ENCODE measurements at places on chromosomes 3 and 15.
A peak's percentile ranks its signal among the peaks of the same experiment; 100 is the strongest.

- no peak for DNase-seq
Measured at GRCh38 chr3:191290311-191291025, 38.7 kb upstream of the CCDC50 start.

DNA sequence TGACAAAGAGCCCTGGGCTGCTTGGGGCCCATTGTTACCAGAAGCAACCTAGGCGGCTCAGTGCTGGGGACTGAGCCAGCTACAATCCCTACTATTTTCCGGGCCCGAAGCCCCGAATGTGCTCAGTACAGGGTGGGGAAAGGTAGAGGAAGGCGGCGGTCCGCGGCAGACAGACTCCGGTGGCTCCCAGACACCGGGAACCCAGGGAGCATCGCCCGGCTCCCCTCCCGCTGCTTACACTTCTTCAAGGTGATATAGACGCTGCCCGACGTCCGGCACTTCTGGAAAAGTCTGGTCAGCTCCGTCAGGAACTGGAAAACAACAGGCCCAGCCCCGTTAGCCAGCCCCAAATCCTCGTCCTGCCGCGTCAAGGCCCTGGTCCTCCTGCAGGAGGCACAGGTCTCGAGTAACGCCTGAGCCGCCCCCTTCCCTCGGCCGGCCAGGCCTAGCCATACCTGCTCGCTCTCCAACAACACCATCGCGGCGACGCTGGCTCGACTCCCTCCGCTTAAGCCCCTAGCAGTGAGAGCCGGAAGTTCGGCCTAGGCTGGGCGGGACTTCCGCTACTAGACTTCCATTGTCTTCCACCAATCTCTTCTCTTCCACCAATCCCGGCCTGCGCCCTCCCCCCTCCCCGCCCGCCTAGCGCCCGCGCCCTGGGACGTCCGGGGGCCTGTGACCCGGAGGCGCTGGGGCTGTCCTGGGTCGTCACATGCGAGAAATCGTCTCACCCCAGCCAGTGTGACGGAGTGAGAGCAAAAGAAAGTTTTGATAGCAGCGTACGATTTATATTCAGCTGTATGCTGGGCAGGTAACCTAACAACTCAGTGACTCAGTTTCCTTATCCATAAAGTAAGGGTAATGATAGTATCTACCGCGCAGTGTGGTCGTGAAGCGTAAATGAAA, at the start of gene SRP14:
Gene SRP14 (minus strand): TSS at position 544 of the 906 bp plus-strand sequence. CDS start 65 bp downstream, at position 479.
- DNase-seq = peak; percentile 97

GRCh38 chr3:190514413-190515153, 698 bp downstream of the IL1RAP start:
- DNase-seq = peak; percentile 57

DNA sequence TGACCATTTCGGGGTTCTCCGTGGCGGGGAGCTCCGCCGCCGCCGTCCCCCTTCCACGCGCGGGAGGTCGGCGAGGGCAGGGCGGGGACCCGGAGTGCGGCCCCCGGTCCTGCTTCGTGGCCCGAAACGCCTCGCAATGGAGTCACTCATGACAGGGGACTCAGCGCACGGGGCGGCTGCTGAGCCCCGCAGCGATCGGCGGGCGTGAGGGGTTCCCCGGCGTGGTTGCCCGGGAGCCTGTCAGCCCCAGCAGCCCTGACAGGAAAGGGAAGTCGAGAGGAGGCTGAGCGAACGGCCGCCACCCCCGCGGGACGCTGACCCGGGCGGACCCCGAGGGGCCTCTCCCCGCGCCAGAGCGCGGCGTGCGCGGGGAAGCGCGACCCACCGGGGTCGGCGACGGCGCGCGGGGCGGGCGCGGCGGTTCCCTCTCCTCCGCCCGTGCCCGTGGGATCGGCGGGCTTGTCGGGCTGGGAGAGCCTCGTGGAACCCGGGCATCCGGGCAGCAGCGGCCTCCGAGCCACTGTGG, 564 bp upstream of the PIGZ start:
- DNase-seq = peak; percentile 50

DNA sequence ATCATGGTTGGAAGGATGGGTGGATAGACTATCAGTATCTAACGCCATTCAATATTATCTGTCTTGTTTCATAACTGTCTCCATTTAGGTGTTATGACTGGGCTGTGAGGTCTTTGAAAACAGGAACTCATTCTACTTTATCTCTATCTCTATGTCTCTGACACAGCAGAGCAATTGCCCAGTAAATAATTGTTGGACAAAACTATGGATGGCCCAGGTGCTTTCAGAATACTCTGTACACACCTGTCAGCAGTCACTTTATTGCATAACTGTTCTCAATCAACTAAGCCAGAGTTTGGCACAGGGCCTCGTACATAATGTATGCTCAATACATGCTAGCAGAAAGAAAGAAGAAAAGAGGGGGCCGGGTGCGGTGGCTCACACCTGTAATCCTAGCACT, 210.3 kb downstream of the OPA1 start:
- DNase-seq = no peak

- DNase-seq = no peak
Measured at GRCh38 chr3:5390221-5390620, 202.7 kb downstream of the EDEM1 start.

DNA sequence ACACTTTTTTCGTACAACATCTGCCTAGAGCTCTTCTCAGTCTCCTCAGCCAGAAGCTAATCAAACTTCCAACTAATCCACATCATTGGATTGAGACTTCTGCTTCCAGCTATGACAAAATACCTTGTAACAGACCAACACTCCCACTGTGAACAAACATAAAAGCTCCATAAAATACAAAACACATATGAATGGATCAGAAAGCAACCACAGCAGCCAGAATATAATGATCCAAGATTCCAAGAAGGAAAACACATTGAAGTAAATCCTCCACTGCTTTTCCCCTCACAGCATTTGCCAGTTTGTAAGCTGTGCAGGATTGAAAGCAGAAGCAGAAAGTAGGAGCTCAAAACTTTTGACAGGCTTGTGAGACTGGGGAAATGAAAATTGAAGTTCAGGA, 863.2 kb downstream of the TUSC7 start:
- no peak for DNase-seq

- no peak for DNase-seq
Measured at GRCh38 chr3:131804565-131805133, 230.2 kb downstream of the CPNE4 start.

GRCh38 chr3:192879346-192880031, 38.2 kb downstream of the MB21D2 start:
- DNase-seq = no peak

DNA sequence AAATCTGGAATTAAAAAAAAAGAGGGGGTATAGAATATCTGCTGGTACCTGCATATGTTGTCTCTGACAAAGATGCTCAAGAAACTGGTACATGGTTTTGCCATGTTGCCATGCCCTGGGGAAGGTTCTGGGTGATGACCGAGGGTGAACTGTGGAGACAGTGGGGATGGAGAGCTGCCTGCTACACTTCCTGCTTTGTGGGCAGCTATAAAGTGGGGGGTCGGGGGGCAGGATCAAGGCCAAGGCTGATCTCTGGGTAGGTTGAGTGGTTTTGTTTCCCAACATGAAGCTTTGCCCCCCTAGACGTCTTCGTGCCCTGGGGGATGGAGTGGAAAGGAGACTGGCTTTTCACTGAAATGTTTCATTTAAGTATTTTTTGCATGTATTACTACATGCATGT, 74.6 kb downstream of the IQSEC1 start:
- no peak for DNase-seq

- DNase-seq = no peak
Measured at GRCh38 chr15:53414167-53414566, 345.3 kb downstream of the WDR72 start.

DNA sequence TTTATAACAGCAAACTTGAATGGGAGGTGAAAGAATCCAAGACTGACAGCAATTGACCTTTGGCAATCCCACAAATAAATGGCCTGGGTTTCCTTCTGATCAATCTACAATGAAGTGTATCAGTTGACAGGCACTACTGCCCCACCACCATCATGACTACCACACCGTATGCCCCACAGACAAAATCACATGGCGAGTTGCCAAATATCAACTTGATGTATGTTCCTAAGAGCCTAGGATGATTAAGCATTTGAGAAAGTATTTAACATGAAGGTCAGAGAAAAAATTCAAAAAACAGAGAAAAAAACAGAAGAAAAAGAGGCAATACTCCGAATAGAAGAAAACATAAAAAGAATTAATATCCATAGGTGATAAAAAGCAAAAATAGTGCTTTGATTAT, 215.9 kb upstream of the STAC start:
- DNase-seq = no peak

- peak; percentile 98 for DNase-seq
Measured at GRCh38 chr3:184568924-184569829, 7.6 kb downstream of the EPHB3 start.

GRCh38 chr3:122697952-122698620, 17.4 kb downstream of the PARP14 start:
- no peak for DNase-seq

GRCh38 chr3:14726441-14726780, 51.5 kb downstream of the C3orf20 start:
- DNase-seq = no peak

DNA sequence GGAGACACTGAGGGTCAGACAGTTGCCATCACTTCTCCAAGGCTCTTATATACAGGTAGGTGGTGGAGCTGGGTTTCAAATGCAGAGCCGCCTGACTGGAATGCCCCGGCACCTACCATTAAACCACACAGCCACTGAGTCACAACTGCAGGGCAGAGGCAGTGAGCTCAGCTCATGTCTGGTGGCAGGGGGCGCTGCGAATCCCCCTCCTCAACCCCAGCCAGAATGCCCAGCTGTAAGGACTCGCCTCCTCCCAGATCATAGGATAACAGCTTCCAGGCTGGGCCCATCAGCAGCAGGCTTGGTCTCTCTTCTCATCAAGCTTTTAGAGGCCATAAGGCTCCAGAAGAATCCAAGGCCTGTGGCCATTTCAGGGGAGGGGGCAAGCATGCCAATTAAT, 26.4 kb downstream of the ADCY5 start:
- DNase-seq = no peak

DNA sequence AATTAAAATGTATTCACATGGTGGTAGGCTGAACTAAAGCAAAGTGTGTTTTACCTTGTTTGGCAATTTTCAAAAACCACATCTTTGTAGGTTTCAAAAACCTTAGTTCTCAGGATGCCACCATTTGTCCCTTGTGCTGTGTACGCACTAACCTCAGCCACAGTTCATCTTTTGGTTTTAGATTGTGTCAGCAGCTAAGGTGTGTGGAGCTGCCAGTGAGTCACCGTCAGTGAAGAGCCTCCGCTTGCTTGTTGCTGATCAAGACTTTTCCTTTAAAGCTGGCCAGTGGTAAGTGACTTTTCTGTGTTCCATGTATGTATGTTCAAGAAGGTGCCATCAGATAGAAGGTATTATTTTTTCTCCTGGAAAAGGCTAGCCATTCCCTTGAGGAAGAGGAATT, 21.1 kb downstream of the OXNAD1 start:
- DNase-seq = no peak

- DNase-seq = peak; percentile 74
Measured at GRCh38 chr3:127911421-127911931, 3.6 kb upstream of the KBTBD12 start.

GRCh38 chr15:59237924-59238331, 31.3 kb downstream of the LDHAL6B start:
- DNase-seq = no peak

GRCh38 chr3:44896440-44896839, 22.0 kb downstream of the TGM4 start:
- DNase-seq = no peak

DNA sequence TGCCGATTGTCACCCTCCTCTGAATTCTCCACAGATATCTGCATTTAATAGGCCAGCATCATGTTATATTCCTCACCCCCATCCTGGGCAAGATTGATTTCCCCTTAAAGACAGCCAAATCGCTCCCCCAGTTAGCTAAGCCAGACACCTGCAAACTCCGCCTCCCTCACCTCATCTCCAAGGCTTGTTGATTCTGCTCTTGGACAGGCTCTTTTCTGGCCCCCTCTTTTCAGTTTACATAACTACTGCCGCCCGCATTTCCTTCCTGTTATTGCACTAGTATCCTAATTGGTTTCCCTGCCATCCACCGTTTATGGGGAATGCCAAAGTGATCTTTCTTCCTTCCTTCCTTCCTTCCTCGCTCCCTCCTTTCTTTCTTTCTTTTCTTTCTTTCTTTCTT, 214.7 kb upstream of the MRPL3 start:
- DNase-seq = no peak

- no peak for DNase-seq
Measured at GRCh38 chr3:138842483-138843188, 7.9 kb upstream of the PIK3CB start.

GRCh38 chr3:27454914-27455313, 29.3 kb downstream of the SLC4A7 start:
- DNase-seq = no peak

DNA sequence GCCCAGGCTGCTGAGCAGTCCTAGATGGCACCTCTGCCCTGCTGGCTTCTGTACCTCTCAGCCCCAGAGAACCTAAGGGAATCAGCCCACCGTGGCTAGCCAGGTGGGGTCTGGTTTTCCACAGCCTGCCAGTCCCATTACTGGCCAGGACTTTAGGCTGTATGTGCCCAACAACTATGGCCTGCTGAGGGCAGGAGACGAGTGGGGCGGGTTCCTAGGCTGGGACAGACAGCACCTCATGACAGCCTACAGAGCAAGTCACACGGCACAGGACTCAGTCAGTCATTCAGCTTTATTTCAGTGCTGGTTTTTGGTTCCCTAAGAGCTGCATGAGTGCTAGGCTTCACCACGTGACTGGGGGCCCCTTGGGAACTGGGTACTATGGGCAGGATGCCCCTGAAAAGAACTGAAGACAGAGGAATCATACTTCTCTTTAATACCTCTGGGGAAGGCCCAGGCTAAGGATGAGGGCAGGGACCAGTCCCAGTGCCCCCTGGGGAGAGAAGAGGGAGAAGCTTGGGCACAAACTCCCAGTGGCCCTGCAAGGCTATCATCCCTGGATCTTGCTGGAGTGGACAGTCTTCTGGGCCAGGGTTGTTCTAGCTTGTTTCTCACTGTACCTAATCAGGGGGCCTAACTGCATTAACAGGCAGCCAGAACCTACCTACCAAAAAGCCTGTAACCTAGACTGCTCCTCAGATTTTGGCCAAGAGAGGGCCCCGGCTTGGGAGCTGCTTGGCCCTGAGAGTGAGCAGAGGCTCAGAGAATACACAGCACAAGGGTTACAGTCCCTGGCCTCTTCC, 14.8 kb downstream of the CLK3 start:
- no peak for DNase-seq

- DNase-seq = no peak
Measured at GRCh38 chr15:40134885-40135284, 26.0 kb upstream of the BUB1B start.

GRCh38 chr3:161770484-161771386, 274.1 kb downstream of the OTOL1 start:
- peak; percentile 15 for DNase-seq

- no peak for DNase-seq
Measured at GRCh38 chr15:40320931-40321371, 2.5 kb upstream of the INAFM2 start.

DNA sequence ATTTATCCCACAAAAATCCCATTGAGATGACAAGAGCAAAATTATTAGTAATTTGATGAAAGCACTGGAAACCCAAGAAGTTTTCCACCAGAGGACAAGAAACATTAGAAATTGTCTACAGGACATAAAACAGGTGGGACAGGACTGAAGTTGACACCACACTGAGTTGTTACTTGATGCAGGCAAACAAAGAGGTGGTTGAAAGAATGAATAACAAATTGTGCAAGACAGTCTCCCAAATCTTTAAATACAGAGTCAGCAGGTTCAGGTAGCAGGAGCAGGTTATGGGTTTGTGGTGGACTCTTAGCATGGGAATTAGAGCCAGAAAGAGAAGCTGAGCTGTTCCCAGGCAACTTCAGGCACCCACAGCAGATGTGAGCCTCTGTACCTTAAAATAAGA, 30.3 kb upstream of the ARRDC4 start:
- no peak for DNase-seq

GRCh38 chr3:105793040-105793439, 75.8 kb downstream of the CBLB start:
- no peak for DNase-seq

GRCh38 chr15:62835762-62836161, 206.8 kb upstream of the TPM1 start:
- no peak for DNase-seq

Measured in femur (tissue), 1 donor.